ENCODE measurements at places on chromosomes 6 and 20.

GRCh38 chr6:152651986-152652385 is 14.8 kb upstream of the SYNE1 start:
- no peak for DNase-seq

GRCh38 chr6:119727504-119728219 is 378.1 kb upstream of the MAN1A1 start:
- no peak for DNase-seq

DNA sequence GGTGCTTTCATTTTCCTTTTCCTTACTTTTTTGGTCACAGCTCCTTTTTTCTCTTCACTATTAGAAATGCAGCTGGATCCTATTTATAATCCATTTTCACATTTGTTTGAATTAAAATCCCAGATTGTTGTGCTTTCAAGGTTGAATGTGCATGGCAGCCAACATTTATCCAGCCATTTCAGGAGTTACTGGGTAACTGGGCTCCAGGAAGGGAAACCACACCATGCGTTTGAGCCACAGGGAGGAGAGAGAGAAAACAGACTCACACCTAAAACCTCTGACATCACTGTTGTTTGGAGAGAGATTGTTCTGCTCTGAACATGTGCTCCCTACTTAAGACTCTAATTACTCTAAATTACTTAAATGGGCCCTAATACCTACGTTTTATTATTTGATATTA is 173.4 kb downstream of the BMP2 start:
- no peak for DNase-seq

- DNase-seq, result no peak
These were observed 279.5 kb downstream of the CLIC5 start for GRCh38 chr6:45736134-45736533.

- DNase-seq, result no peak
These were observed 42.5 kb upstream of the ARMC2 start for GRCh38 chr6:108805611-108806167.

GRCh38 chr20:7741866-7742265 is 198.4 kb downstream of the HAO1 start:
- no peak for DNase-seq
